M059J (cell line): ENCODE measurements at places on chromosomes 6 and 20. TPM values are rescaled to one million over a fixed set of nuclear protein-coding genes. Genes with fewer than 3 reads are reported as not detected.

Gene FAM83C
- total RNA-seq, result 0.02 TPM in 1 of 2 replicates, not detected in the other

Gene CCDC170
- total RNA-seq, result not detected in 2 replicates

Gene SYCP2L
- total RNA-seq, result not detected in 2 replicates

Gene CD93
- 0.96 and 1.5 TPM in 2 replicates for total RNA-seq

Gene ISM1
- total RNA-seq, result not detected in 2 replicates

Gene CARMIL1
- total RNA-seq, result 13.9 and 20.3 TPM in 2 replicates

Gene PYGB
- total RNA-seq, result 94.7 and 131 TPM in 2 replicates

Gene DTNBP1
- total RNA-seq, result 18.8 and 23.7 TPM in 2 replicates

Gene EYS
- 0.17 and 0.99 TPM in 2 replicates for total RNA-seq

Gene PLAGL2
- 6.2 and 7.7 TPM in 2 replicates for total RNA-seq

Gene OPRM1
- not detected in 2 replicates for total RNA-seq

Gene DNMT3B
- total RNA-seq, result 2.8 and 7.1 TPM in 2 replicates

Gene RTEL1
- total RNA-seq, result 4.0 and 9.9 TPM in 2 replicates

Gene RIPPLY2
- not detected in 2 replicates for total RNA-seq

Gene DEFB123
- not detected in 2 replicates for total RNA-seq

Gene GABRR1
- total RNA-seq, result not detected in 2 replicates

Gene FNDC11
- total RNA-seq, result not detected in 2 replicates

Gene NKX2-2
- total RNA-seq, result 1.7 and 2.6 TPM in 2 replicates

Gene TAGAP
- 0.02 TPM in 1 of 2 replicates, not detected in the other for total RNA-seq
